IMR-90 (cell line): ENCODE measurements at places on chromosomes 4 and X. TPM values are rescaled to one million over a fixed set of nuclear protein-coding genes. Genes with fewer than 3 reads are reported as not detected.

The ANOS1 gene
- 0.07 and 0.17 TPM in 2 replicates for polyA plus RNA-seq

GRCh38 chrX:48475296-48475695 is 703 bp upstream of the FTSJ1 start:
- H3K27ac ChIP-seq: no peak overlapping the region; the same call in 1 of the 2 replicates
- H3K4me1 ChIP-seq: no peaks in the 10 kb centered on the region
- peak overlapping the region; percentile 82 for H3K4me3 ChIP-seq
- H3K27me3 ChIP-seq: no peaks in the 10 kb centered on the region

DNA sequence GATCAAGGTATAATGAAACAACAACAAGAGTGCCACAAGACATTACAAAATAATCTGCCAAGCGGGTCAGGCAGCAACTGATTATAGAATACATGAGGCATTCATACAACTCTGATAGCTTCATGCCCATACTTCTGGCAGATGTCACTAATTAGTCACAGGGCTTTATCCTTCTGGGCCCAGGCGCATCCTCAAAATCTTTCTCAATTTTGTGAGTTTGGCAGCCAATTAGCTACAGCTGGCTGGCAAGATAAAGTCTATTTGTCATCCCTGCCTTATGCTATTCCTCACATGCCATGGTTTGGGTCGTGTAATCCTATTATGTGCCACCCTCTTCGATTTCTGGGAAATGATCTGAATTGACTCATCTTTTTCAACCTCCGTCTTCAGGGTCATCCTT is 254.3 kb downstream of the PACRGL start:
- H3K4me3 ChIP-seq: no peak overlapping the region
- DNase-seq: no peak
- no peak overlapping the region for H3K27ac ChIP-seq

DNA sequence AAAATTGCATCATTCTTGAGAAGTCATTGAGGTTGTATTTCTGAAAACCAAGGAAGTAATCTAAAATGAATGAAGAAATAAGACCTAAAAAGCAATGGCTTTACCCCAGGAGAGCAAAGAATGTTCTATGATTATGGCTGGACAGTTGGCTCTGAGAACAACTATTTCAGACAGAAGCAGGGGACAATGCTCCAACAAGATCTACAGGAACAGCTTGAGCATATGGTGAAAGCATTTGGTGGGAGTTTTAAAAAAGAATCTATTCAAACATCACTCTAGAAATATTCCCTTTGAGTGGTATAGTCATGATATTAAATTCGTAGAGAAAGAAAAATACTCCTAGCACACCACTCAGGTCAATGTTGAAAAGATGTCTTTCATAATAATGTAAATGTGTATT is 26.7 kb downstream of the DYNLT3 start:
- peaks cover 10% of the 10 kb centered on the region for H3K27me3 ChIP-seq
- no peak overlapping the region for H3K4me3 ChIP-seq
- no peak for DNase-seq
- H3K4me1 ChIP-seq: no peaks in the 10 kb centered on the region
- no peaks in the 10 kb centered on the region for H3K36me3 ChIP-seq

GRCh38 chr4:39178706-39179105 is 3.6 kb upstream of the WDR19 start:
- no peaks in the 10 kb centered on the region for H3K36me3 ChIP-seq
- H3K27me3 ChIP-seq: no peaks in the 10 kb centered on the region
- no peak overlapping the region for H3K27ac ChIP-seq
- no peak overlapping the region for H3K4me3 ChIP-seq

DNA sequence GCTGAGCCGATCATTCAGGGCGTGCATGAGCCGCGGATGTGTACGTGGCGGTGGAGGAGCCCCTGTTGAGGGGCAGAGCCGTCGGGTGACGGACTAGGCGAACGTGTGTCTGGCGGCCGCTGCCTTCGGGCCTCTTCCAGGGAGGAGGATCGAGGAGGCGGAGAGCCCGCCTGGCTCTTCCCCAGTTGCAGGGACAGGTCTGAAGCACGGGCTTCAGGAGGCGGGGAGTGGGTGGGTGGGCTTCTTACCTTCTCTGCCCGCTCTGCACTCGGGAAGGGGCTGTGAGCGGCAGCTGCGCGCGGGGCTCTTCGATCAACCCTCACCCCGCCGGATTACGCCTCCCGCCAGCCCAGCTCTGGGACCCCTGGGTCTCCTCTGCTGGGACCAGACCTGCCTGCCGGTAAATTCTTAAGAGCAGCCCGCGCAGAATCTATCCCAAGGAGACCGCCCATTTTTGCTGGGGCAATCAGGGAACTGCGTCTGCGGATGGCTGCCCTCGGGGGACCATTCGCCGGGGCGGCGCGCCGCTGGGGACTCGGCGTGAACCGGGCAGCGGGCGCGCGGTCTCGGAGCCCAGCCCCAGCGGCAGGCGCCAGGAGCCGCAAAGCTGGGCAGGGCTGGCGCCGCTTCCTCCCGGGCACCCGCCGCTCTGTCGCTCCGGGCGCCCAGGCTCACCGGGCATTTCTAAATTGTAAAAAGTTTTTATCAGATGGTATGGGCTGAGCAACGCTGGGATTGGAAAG is 4.9 kb downstream of the PLAC8 start:
- H3K36me3 ChIP-seq: no peaks in the 10 kb centered on the region
- peaks cover 1% of the 10 kb centered on the region; the same call in 1 of the 2 replicates for H3K4me1 ChIP-seq
- no peak overlapping the region; the same call in 1 of the 2 replicates for H3K27ac ChIP-seq
- H3K27me3 ChIP-seq: 0 out of 2 replicates have a peak, but pooled peaks cover 1% of the 10 kb centered on the region
- peak; percentile 3 for DNase-seq

DNA sequence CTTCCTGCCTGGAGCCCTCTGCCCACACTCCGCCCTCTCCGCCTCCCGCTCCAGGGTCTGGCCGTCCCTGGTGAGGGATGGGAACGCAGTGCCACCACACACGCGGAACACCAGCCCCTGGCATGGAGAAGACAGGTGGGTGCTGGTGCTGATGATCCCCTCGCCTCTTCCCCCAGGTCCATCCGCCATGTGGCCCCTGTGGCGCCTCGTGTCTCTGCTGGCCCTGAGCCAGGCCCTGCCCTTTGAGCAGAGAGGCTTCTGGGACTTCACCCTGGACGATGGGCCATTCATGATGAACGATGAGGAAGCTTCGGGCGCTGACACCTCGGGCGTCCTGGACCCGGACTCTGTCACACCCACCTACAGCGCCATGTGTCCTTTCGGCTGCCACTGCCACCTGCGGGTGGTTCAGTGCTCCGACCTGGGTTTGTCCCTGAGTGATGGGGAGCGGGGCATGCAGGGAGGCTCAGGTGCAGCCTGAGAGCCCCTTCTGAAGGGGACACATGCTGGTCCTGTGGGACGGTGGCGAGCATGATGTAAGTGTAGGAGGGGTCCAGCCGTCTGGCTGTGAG is 9.8 kb downstream of the BGN start:
- no peak overlapping the region for H3K27ac ChIP-seq
- no peak for DNase-seq
- H3K4me3 ChIP-seq: no peak overlapping the region
- no peaks in the 10 kb centered on the region for H3K27me3 ChIP-seq

GRCh38 chr4:8615921-8616787 is 23.6 kb downstream of the CPZ start:
- peaks cover 49% of the 10 kb centered on the region; the same call in 1 of the 2 replicates for H3K36me3 ChIP-seq
- DNase-seq: no peak
- no peak overlapping the region for H3K4me3 ChIP-seq
- no peaks in the 10 kb centered on the region for H3K4me1 ChIP-seq
- no peak overlapping the region for H3K27ac ChIP-seq
- H3K27me3 ChIP-seq: no peaks in the 10 kb centered on the region; the same call in 1 of the 2 replicates

DNA sequence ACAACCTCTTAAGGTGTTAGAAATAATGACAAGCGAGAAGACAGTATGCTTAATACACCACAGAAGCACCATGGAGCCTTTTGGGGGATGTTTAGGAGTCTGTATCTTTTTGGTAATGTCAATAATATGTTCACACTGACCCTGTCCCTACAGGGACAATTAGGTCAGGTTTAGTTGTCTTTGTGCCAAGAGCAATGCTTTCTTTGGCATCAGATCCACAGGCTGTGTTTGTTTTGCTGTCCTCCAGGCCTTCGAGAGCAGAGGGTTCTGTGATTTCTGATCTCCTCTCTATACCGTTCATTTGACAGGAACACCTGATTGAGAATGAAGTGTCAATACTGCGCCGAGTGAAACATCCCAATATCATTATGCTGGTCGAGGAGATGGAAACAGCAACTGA is 153.8 kb downstream of the DCLK2 start:
- peaks cover 4% of the 10 kb centered on the region; the same call in 1 of the 2 replicates for H3K36me3 ChIP-seq
- no peak for DNase-seq
- H3K4me3 ChIP-seq: no peak overlapping the region
- peak overlapping the region; percentile 53 for H3K27ac ChIP-seq
- H3K4me1 ChIP-seq: peaks cover 42% of the 10 kb centered on the region
- no peaks in the 10 kb centered on the region for H3K27me3 ChIP-seq

DNA sequence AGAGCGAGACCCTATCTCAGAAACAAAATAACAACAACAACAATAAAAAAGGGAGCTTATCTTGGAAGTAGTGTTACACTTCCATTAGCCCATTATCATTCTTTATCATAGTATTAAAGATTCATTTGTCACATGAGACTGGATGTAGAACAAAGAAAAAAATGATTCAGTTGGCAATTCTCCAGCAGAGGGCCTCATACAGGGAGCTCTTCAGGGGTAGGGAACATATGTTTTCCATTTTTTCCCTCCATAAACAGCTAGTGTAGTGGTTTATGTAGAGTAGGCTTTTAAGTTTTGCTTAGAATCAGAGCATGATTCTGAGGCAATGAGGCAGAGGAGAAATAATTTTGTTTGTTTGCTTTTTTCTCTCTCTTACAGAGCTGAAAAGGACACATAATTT is 5.8 kb downstream of the CPE start:
- H3K27ac ChIP-seq: no peak overlapping the region
- no peaks in the 10 kb centered on the region for H3K36me3 ChIP-seq
- no peaks in the 10 kb centered on the region for H3K4me1 ChIP-seq
- no peak overlapping the region for H3K4me3 ChIP-seq

- H3K4me3 ChIP-seq: no peak overlapping the region
- no peak overlapping the region for H3K27ac ChIP-seq
- peaks cover 2% of the 10 kb centered on the region; the same call in 1 of the 2 replicates for H3K4me1 ChIP-seq
- DNase-seq: peak; percentile 12
- no peaks in the 10 kb centered on the region for H3K36me3 ChIP-seq
- peaks cover 22% of the 10 kb centered on the region for H3K27me3 ChIP-seq
These were observed 1.2 kb downstream of the CYTL1 start for GRCh38 chr4:5018096-5018495.

GRCh38 chr4:123659730-123660129 is 263.1 kb downstream of the SPRY1 start:
- H3K4me3 ChIP-seq: no peak overlapping the region
- no peak for DNase-seq
- H3K4me1 ChIP-seq: no peaks in the 10 kb centered on the region

- no peak overlapping the region for H3K27ac ChIP-seq
- no peaks in the 10 kb centered on the region for H3K27me3 ChIP-seq
These were observed 123.0 kb downstream of the CAMK2D start for GRCh38 chr4:113638562-113638832.
